SW 1271 (cell line): ENCODE measurements at places on chromosomes 11 and 22.

- DNase-seq, result no peak
These were observed 17.2 kb upstream of the BSX start for GRCh38 chr11:122998727-122999366.

- DNase-seq, result no peak
These were observed 4.8 kb downstream of the CLCF1 start for GRCh38 chr11:67368621-67369020.

DNA sequence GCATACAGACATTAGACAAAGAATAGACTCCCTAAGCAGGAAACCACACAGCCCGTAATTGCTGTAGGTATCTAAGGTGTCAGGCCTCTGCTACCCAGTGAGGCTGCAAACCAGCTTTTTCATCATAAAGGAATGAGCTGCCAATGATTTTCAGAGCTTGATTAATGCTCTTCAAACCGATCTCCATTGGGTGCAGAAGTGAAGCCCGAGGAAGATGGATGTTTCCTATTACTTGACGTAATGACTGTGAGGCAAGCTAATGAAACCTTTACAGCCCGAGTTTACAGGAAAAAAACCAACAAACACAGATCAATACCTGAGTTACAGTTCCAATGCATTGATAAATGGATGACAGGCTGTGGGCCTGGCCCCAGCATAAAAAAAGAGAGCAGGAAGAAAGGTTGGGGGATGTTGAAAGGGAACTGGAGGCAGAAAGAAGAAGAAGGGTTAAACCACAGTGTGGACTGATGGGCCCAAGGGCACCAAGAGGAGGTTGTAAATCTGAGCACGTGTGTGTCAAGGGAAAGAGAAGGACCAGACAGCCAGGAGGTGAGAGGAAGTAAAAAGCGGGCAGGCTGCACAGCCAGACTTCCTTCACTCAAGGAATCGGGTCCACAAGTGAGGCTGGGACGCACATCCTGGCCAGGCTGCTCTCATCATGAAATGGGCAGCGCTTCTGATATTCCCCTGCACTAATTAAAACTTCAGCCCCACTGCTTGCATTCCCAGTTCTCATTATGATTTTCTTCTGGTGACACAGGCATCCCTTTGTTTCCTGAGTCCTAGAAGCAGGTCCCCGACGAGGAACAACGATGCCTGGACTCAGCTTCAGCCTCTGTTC, 70.6 kb upstream of the NTM start:
- no peak for DNase-seq

DNA sequence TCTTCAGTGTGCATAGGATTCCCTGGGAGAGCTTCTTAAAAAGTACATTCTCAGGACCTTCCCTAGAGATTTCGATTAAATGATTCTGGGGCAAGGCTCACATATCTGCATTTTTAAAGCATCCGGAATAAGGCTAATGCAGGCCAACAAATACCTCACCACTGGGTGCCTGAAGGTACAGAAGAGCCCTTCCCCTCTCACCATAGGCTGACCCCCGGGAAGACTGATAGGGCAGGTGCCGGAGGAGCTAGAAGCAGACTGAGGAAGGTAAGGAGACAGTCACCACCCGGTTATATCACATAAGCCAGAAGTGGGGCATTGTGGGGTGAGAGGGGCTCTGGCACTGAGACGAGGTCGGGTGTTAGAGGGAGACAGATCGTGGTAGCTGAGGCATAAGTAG, 1059.3 kb downstream of the NTM start:
- DNase-seq, result no peak

DNA sequence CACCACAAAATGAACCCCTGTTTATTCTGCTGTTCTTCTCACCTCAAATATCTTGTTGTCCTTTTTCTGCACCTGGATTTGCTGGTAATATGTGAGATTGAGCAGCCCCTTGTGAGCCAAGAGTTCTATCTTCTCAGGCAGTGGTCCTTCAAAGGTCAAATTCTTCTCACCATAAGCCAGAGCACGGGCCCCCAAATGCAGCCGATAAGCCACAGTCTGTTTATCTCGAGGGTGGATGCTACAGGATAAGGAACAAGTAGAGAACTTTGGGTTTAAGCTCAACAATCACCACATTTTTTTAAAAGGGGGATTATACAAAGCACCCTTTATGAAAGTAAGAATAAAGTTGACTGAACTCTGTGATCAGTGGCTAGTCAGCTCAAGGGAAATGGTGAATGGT, 15.8 kb downstream of the TBRG1 start:
- DNase-seq, result no peak

DNA sequence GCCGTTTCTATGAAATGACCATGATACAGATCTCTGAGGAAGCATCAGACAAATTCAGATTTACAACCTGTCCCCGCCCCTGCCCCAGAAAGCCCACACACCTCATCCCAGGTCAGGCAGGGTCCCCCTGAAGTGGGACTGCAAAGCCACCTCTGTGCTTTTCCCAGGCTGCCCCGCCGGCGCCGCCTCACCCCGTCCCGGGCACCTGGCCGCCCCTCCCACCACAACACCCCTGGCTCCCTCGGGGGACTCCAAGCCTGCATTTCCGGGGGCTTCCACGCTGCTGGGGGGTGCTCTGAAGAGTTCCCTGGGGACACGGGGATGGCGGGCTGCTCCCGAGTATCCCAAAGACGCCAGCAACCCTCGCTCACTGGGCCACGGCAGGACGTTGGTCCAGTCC, 23.2 kb downstream of the DRD4 start:
- no peak for DNase-seq

GRCh38 chr11:17650127-17650911, 69.1 kb upstream of the MYOD1 start:
- DNase-seq, result no peak

- no peak for DNase-seq
These were observed 766.3 kb upstream of the RAG2 start for GRCh38 chr11:37364246-37364839.

DNA sequence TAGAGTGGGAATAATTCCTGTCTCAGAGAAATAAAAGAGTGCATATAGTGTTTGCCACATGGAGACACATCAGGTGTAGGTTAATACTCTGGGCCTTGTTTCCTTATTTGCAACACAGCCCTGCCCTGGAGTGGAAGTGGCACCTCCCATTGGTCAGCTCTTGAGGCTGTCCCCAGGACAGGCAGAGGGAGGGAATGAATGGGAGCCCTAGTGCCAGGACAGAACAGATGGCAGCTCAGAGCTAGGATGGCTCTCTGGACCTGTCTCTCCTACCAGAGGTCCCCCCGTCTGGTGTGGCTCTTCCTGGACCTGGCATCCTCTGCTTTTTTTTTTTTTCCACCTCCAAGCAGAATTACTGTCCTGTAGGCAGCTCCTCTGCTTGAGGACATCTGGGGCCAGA, 35.6 kb downstream of the LIMK2 start:
- DNase-seq, result no peak

GRCh38 chr11:23959462-23959861, 537.4 kb upstream of the LUZP2 start:
- no peak for DNase-seq

- DNase-seq, result no peak
These were observed 409.4 kb downstream of the METTL15 start for GRCh38 chr11:28517621-28518020.

DNA sequence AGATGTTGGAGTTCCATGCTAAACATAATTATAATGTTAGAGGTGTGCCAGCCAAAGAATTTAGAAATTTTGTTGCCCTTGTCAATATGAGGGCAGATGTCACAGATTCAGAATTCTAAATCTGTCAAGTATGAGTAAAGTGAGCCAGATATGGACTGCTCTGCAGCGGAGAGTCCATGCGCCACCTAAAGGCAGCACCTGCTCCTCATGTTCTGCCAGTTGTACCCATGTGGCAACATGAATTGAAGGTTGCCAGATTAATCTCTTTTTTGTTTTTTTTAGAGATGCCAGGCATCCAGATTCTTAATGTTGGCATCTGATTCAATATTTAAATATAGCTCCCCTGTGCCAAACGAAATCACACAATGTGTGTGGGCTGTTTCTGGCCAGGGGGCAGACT, 678.6 kb upstream of the ANO5 start:
- DNase-seq, result no peak

DNA sequence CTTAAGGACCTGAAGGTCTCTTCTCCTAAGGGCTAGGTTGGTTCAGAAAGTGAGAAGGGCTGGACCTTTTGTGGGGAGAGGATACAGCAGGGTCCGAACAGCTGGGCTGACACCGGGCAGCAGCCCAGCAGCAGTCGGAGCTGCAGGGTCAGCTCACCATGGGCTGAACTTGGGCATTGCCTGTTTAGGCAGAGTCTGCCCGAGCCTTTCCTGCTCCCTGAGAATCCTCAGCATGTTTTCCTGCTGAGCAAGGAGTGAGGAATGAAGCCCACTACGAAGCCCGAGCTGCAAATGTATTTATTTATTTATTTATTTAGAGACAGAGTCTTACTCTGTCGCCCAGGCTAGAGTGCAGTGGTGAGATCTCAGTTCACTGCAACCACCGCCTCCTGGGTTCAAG, 83.9 kb downstream of the PTPRJ start:
- no peak for DNase-seq

DNA sequence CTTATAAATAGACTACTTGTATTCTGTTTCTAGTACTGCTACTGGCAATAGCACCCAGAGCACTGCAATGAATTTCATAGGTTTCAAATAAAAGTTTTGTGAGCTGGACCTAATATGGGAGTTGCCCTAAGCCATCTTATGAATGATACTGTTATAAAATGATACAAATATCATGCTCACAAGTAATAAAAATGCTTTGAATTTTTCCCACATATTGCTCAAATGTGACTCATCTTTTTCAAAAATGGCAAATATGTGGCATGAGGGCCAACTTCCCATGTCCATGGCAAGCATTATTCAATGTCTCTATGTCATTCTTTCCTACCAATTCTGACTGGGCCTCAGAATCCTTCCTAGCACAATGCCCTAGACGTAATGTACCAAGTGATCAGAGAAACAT, 137.6 kb downstream of the TRPC6 start:
- peak; percentile 39 for DNase-seq

DNA sequence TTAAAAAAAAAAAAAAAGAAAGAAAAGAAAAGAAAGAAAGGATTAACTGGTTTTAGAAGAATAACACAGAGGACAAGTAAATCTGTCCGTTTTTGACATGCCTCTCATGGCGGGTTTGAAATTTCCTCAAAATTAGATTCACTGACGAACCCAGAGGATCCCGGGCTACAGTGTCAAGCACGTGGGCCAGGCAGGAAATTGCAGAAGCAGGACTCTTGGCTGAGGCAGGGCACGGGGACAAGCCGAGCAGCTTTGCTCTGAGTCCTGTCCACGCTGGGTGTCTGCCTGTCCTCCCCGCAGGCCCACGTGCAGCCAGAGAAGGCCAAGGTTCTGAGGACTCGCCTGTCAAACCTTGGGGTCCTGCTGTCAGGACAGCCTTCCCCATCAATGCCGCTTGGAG, 24.7 kb downstream of the GAL start:
- no peak for DNase-seq

DNA sequence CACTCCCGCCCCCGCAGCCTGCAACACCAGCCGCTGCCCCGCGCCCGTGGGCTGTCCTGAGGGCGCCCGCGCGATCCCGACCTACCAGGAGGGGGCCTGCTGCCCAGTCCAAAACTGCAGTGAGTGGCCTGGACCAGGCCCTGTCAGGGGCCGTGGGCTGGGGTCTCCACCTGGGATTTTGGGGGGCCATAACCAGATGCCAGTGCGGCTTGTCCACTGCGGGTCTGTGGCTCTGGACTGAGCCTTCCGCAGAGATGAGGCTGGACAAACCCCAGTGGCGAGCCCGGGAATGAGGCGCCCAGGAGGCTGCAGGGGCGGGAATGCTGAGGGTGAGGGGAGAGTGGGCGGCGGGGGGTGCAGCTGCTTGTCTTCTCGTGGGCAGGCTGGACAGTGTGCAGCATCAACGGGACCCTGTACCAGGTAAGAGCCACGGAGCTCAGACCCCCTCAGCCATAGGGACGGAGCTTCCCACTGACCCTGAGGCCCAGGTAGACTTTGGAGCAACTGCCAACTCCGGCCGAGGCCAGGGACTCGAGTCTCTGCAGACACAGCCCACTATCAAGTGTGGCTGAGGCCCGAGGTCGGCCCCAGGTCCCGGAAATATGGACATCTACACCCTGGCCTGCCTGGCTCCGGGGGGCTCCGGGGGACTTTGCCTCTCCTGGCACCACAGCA, 24.8 kb upstream of the MUC5B start:
- DNase-seq, result no peak

GRCh38 chr22:28909375-28909774, 26.0 kb downstream of the ZNRF3 start:
- DNase-seq, result no peak

- DNase-seq, result no peak
These were observed 13.3 kb downstream of the CELF1 start for GRCh38 chr11:47539681-47540039.
